ENCODE measurements at places on chromosomes 6 and 20. TPM values are rescaled to one million over a fixed set of nuclear protein-coding genes. Genes with fewer than 3 reads are reported as not detected.

DNA sequence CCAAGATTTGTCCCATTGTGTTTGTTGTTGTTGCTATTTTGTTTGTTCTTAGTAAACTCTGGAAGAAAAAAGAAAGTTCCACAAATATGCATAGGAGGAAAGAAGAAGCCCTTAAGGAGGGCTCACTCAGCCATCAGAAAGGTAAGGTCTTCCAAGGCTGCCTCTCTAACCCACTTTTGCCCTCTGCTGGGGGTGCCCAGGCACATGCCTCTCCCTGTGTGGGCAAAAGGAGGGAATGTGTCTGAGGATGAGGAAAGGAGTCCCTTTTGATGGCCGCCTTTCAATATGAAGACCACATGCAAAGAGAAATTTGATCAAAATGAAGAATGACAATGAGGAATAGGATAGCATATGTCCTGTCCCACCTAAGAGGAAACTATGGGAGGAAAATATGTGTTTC is 248.2 kb upstream of the POU3F2 start:
- DNase-seq: no peak

DNA sequence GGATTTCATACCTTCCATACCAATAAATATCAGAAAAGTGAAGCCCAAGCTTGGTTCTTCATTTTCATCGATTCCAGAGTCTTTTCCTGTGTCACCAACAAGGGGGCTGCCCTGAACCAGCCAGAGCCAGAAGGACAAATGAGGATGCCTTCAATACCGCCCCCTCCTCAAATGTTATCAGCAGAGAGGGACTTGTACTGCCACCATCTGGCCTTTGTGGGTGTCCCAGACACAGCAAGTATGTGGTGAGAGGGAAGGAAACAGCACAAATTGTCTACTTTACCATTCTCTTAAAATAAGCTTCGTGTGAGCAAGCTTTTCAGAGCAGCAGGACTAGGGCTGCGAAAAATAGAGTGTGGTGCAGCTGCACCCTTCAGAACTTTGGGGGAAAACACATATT is 165.3 kb downstream of the SOBP start:
- no peak for DNase-seq

DNA sequence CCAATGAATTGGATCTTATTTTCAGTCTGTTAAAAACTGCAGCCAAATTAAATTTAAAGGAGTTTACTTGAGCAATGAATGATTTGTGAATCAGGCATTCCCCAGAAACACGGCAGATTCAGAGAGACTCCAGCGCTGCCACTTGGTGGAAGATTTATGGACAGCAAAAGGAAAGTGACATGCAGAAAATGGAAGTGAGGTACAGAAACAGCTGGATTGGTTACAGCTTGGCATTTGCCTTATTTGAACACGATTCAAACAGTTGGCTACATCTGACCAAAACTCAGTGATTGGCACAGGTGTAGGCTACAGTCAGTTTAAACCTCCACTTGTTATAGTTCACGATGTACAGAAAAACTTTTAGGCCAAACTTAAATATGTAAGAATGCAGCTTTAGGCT is 257.6 kb upstream of the IMPG1 start:
- no peak for DNase-seq

DEF6 gene
- total RNA-seq: 6.0 TPM

DNA sequence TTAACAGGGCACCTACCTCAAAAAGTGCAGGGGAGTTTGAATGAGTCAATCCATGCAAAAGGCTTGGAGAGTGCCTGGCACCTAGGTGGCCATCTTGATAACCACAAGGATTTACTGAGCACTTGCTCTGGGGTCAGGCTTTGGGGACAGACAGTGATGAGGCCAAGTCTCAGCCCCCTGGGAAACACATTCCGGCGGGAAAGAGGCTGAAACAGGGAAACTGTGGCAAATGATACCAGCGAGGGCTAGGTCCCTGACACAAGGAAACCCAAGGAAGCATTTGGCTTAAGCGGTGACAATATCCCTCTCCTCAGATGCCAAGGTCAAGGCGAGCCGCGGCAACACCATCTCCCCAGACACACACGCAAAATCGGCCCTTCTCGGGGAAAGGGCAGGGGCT is 527 bp upstream of the DOK5 start:
- DNase-seq: no peak

- no peak for DNase-seq
Observed at GRCh38 chr20:63932606-63933160, 23.5 kb downstream of the UCKL1 start.

OR2H2 gene
- not detected for total RNA-seq

DNA sequence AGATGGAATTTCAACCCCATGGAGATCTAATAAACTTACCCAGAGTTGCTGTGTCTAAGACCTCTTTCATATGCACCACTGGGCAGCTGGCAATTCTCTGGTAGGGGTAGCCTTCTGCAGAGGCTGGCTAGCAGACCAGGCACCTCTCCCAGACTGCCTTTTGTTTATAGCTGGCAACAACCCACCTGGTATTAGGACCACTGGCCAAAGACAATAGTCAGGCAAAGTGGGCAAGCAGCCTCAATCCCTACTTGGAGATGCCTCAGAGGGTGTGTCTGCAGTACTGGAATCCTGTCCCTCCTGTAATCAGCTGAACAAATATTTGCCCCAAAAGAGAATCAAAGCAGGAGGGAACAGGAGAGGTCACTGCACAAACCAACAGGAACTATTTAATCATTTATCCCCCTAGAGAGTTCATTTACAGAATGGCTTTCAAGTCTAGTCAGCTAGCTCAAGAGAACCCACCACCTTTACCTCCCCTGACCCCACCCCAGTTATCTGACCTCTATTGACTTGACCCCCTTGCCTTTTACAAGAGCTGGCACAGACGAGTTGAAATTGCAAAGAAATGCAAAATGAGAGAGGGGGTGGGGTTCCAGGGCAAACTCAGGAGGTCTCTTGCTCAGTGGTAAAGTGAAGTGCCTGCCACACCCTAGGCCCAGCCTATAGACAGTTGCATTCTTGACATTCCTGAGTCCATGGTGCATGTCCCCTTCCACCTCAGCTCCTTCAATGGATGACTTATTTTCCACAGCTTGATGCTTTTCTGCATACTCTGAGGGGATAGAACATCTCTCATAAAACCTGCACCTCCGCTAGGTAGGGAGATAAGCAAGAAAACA is 2.8 kb downstream of the BCL2L1 start:
- no peak for DNase-seq

- no peak for DNase-seq
Observed at GRCh38 chr20:54110457-54110856, 40.1 kb upstream of the BCAS1 start.

- no peak for DNase-seq
Observed at GRCh38 chr20:47559141-47559540, 57.5 kb downstream of the NCOA3 start.

- DNase-seq: no peak
Observed at GRCh38 chr20:42461965-42462593, 727.6 kb downstream of the PTPRT start.

GRCh38 chr20:62825986-62826645 is 9.3 kb downstream of the COL9A3 start:
- DNase-seq: no peak

- no peak for DNase-seq
Observed at GRCh38 chr6:93474733-93475179, 55.4 kb upstream of the EPHA7 start.

Data from posterior vena cava (tissue), 2 donors.